ENCODE measurements at places on chromosomes 7 and 10. TPM values are rescaled to one million over a fixed set of nuclear protein-coding genes. Genes with fewer than 3 reads are reported as not detected.

DNA sequence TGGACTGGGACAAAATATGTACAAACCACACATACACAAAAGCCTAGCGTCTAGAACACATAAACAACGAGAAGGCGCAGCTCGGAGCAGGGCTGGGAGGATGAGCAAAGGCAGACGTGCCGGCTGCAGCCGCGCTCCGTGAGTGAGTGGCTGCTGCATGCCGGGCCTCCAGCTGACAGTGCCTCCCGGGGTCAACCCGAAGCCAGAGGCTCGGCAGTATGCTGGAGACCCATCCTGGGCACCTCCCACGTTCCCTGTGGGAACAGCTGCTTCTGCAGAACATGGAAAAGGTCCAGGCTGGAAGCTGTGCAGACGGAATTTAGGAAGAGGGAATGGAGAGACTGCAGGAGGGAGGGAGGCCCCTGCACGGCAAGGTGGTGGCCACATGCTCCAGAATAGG is 3.6 kb upstream of the GPR146 start:
- H3K4me1 ChIP-seq: peaks cover 27% of the 10 kb centered on the region
- no peaks in the 10 kb centered on the region for H3K36me3 ChIP-seq
- no peak overlapping the region for H3K4me3 ChIP-seq
- H3K27me3 ChIP-seq: no peaks in the 10 kb centered on the region

GRCh38 chr10:12564173-12564572 is 214.8 kb downstream of the CAMK1D start:
- no peak overlapping the region for H3K4me3 ChIP-seq
- H3K36me3 ChIP-seq: no peaks in the 10 kb centered on the region
- no peaks in the 10 kb centered on the region for H3K27me3 ChIP-seq

DNA sequence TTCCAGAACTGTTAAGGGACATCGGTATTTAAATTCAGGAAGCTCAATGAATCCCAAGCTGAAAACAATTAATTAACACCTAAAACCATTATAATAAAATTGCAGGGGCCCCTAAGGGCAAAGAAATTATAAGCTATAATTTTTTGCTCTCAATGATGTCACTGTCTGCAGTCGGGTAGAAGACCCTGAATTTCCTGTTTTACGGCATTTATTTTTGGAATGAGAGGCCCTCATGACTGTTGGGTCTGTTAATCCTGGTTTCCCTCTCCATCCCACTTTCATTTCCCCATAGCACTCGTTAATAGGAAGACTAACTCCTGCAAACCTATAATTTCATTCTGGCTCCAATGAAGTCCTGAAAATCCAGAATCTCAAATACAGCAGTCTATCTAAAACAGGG is 25.8 kb upstream of the GPR37 start:
- H3K27me3 ChIP-seq: peaks cover 23% of the 10 kb centered on the region
- no peaks in the 10 kb centered on the region for H3K36me3 ChIP-seq
- H3K4me1 ChIP-seq: no peaks in the 10 kb centered on the region
- no peak overlapping the region for H3K4me3 ChIP-seq
- H3K27ac ChIP-seq: no peak overlapping the region

DNA sequence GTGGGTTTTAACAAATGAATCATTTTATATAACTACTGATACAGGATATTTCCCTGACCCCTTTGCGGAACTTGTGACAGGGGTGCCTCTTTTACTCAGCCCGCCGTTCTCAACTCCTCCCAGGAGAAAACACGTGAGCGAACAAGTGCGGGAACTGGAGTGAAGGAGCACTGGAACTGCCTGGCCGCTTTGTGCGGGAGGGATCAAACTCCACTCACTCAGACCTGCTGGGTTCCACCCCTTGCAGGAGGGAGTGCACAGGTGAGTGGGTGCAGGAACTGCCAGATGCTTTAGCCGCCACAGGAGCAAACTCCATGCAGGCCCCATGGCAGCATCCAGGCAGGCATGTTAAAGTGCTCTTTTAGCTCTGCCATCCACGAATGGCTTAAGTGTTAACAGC is 513.4 kb upstream of the GRM3 start:
- H3K4me1 ChIP-seq: no peaks in the 10 kb centered on the region
- H3K27me3 ChIP-seq: no peaks in the 10 kb centered on the region
- H3K27ac ChIP-seq: no peak overlapping the region
- H3K36me3 ChIP-seq: no peaks in the 10 kb centered on the region
- DNase-seq: no peak
- H3K4me3 ChIP-seq: no peak overlapping the region

DNA sequence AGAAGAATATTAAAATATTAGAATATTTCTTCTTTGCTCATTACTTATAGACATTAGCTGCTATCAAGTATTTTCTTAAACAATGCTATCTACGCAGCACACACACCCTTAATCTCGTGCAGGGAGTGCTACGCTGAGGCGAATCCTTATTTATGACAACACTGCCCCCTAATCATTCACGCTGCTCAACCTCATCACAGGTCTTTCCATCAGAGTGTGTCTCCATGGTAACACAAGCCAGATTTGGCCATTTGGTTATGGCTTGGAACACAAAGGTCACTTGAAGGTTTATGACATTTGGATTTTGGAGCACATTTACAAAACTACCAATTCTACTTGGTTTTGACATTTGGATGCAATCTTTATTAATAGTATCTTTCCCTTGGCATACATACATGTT is 45.4 kb upstream of the MYO3A start:
- no peak for DNase-seq
- H3K4me1 ChIP-seq: no peaks in the 10 kb centered on the region
- H3K27ac ChIP-seq: no peak overlapping the region

- H3K4me3 ChIP-seq: no peak overlapping the region
- no peaks in the 10 kb centered on the region for H3K4me1 ChIP-seq
- H3K36me3 ChIP-seq: no peaks in the 10 kb centered on the region
- H3K27ac ChIP-seq: no peak overlapping the region
- H3K27me3 ChIP-seq: peaks cover 2% of the 10 kb centered on the region
- DNase-seq: no peak
Observed at GRCh38 chr7:88545663-88546062, 213.8 kb upstream of the ZNF804B start.

DNA sequence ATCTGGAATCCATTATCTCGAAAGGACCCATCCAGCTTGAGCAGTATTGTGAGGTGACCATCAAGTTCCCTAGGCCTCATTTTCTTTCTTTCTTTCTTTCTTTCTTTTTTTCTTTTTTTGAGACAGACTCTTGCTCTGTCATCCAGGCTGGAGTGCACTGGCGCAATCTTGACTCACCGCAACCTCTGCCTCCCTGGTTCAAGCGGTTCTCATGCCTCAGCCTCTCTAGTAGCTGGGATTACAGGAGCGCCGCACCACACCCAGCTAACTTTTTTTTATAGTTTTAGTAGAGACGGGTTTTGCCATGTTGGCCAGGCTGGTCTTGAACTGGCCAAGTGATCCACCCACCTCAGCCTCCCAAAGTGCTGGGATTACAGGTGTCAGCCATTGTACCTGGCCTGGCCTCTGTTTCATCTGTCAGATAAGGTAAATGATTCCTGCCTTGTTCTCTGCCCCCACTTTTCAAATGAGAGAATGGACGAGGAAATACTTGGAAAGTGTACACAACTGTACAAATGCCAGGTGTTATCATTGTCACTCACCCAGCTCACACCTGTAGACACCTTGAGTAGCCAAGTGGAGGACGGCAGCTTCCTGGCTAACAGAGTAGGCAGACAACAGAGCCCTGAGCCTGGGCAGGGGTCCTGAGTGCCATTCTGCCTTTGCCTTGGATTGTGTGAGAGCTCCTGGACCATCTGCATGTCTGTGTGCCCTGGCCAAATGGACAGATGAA is 54.1 kb downstream of the HK1 start:
- no peak overlapping the region for H3K27ac ChIP-seq
- no peak overlapping the region for H3K4me3 ChIP-seq
- H3K36me3 ChIP-seq: peaks cover 52% of the 10 kb centered on the region
- H3K27me3 ChIP-seq: no peaks in the 10 kb centered on the region

- no peaks in the 10 kb centered on the region for H3K27me3 ChIP-seq
- no peak overlapping the region for H3K27ac ChIP-seq
- no peaks in the 10 kb centered on the region for H3K4me1 ChIP-seq
- H3K4me3 ChIP-seq: no peak overlapping the region
- DNase-seq: no peak
Observed at GRCh38 chr7:11591055-11591633, 240.9 kb downstream of the THSD7A start.

DNA sequence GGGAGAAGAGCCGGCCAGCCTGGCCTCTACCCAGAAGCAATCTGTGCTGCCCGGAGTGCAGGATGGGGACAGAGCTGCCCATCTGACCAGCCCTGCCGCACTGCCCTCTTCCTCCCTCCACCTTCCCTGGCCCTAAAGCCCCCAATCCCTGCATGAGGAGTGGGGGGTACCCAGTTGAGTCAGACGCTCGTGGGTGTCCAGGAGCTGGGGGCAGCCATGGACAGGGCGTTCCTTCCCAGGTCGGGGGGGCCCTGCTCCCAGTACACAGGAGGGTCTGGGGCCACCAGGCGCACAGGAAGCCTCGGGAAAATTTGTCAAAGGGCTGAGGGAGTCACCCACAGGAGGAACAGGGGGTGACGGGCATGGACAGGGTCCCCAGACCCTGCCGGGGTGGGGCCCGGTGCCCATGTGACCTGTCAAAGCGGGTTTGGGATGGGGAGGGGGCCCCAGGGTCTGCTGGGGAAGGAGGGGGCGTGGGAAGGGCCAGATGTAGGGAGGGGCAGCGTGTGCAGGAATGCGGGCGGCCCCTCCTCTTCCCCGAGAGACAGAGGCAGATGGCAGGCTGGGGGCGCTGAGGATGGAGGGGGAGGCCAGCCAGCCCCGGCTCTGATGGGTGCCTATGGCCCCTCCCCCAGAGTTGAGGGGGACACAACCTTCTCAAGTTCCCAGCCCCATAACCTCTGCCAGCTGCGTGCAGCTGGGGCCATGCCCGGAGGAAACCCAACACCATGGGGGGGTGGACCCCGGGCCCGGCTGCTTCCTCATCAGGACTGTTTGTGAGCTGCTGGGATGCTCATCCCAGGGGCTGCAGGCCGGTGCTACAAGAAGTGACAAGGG is 21.5 kb upstream of the GRIFIN start:
- no peaks in the 10 kb centered on the region for H3K4me1 ChIP-seq
- peaks cover 4% of the 10 kb centered on the region for H3K27me3 ChIP-seq
- no peaks in the 10 kb centered on the region for H3K36me3 ChIP-seq
- no peak overlapping the region for H3K4me3 ChIP-seq

DNA sequence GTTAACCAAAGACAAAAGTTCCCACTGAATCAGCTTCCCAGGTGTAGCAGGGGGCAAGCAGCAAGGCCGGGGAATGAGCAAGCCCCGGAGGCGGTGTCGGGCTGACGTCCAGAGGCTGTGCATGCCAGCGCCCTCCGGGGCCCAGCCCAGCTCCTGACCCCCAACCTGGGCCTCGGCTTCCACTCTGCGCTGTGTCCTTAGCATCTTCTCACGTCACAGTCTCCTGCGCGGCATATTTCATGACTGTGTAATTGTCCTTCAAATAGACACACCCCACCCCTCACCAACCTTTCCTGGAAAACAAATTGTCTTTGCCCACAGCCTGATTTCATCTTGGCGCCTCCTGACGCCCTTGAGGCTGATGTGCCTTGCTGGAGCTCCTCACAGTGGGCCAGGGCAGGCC is 133.5 kb downstream of the RGS10 start:
- no peaks in the 10 kb centered on the region for H3K27me3 ChIP-seq
- DNase-seq: no peak
- H3K4me1 ChIP-seq: no peaks in the 10 kb centered on the region

GRCh38 chr7:8212638-8213037 is 49.3 kb downstream of the ICA1 start:
- peaks cover 2% of the 10 kb centered on the region for H3K4me1 ChIP-seq
- H3K36me3 ChIP-seq: no peaks in the 10 kb centered on the region
- no peaks in the 10 kb centered on the region for H3K27me3 ChIP-seq
- no peak overlapping the region for H3K4me3 ChIP-seq
- H3K27ac ChIP-seq: no peak overlapping the region
- DNase-seq: no peak

The MRLN gene
- total RNA-seq: not detected

The EBLN1 gene
- total RNA-seq: not detected

The PGAM2 gene
- 0.49 TPM for total RNA-seq

The STRIP2 gene
- 12.2 TPM for total RNA-seq

The OPN4 gene
- total RNA-seq: not detected
